ENCODE measurements at places on chromosomes 6 and 20. TPM values are rescaled to one million over a fixed set of nuclear protein-coding genes. Genes with fewer than 3 reads are reported as not detected.

The HLA-DRA gene
- 0.73 TPM for total RNA-seq

The NRN1 gene
- 29.0 TPM for total RNA-seq

The BANF2 gene
- not detected for total RNA-seq

The LY6G6D gene
- not detected for total RNA-seq

The OSER1 gene
- 40.1 TPM for total RNA-seq

The CST5 gene
- not detected for total RNA-seq
